MCF 10A (cell line): ENCODE measurements at places on chromosomes 13 and 19. TPM values are rescaled to one million over a fixed set of nuclear protein-coding genes. Genes with fewer than 3 reads are reported as not detected.

DNA sequence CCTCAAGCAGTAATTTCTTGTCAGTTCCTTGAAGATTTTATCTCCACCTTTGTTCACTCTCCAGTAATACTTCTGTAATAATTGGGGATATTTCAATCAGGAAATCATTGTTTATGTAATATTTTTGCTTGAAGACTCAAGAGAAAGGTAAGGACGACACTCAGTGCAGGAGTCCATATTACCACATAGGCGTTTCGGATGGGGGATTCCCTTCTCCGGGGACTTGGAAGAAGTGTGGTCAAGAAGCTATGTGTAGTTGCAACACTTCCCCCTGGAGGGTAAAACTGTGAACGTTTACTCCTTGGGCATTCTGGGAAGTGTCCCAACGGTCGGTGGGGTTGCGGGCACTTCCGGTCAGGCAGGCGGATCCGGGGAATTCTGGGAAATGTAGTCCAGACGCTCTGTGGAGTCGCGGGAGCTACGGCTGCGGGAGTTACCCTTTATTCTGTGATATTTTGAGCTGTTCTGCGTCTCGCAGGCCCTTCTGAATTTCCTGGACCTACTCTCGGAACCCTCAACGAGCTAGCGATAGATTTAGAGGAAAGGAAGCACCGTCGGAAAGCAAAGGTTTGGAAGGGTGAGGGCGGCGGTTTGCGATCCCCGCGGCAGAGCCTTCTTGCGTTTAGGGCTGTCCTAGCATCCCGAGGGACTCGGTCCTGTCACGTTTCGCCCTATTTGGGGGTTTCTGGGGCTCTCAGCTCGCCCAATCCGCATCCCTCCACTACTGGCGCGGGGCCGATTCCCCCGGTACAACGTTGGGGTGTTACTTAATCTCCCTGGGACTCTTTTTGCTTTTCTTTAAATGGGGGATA, at the start of gene ZNF221:
Gene ZNF221 (plus strand): TSS at position 395 of the 812 bp plus-strand sequence. CDS start 11,499 bp downstream, outside the sequence.
- H3K4me3 ChIP-seq, result peak within 1 kb of the TSS; percentile 96
- H3K27ac ChIP-seq, result peak within 1 kb of the TSS; percentile 91
- peak; percentile 97 for DNase-seq
- peaks cover 11% of the 10 kb centered on the region for H3K27me3 ChIP-seq
- H3K4me1 ChIP-seq, result no peaks in the 10 kb centered on the region
- H3K36me3 ChIP-seq, result peaks cover 12% of the 10 kb centered on the region

GRCh38 chr19:17220207-17220758, 5.1 kb downstream of the USE1 start:
- H3K4me3 ChIP-seq, result peak overlapping the region; percentile 12
- no peak overlapping the region for H3K27ac ChIP-seq
- no peaks in the 10 kb centered on the region for H3K4me1 ChIP-seq
- H3K27me3 ChIP-seq, result no peaks in the 10 kb centered on the region

CA11 gene
- total RNA-seq, result 2.6 and 2.9 TPM in 2 replicates

GRCh38 chr19:4866595-4867424, 657 bp downstream of the PLIN3 start:
- H3K27me3 ChIP-seq, result no peaks in the 10 kb centered on the region
- H3K27ac ChIP-seq, result peak overlapping the region; percentile 90
- peaks cover 37% of the 10 kb centered on the region for H3K36me3 ChIP-seq
- peak overlapping the region; percentile 80 for H3K4me3 ChIP-seq

MEIOSIN gene
- total RNA-seq, result not detected in 2 replicates

DNA sequence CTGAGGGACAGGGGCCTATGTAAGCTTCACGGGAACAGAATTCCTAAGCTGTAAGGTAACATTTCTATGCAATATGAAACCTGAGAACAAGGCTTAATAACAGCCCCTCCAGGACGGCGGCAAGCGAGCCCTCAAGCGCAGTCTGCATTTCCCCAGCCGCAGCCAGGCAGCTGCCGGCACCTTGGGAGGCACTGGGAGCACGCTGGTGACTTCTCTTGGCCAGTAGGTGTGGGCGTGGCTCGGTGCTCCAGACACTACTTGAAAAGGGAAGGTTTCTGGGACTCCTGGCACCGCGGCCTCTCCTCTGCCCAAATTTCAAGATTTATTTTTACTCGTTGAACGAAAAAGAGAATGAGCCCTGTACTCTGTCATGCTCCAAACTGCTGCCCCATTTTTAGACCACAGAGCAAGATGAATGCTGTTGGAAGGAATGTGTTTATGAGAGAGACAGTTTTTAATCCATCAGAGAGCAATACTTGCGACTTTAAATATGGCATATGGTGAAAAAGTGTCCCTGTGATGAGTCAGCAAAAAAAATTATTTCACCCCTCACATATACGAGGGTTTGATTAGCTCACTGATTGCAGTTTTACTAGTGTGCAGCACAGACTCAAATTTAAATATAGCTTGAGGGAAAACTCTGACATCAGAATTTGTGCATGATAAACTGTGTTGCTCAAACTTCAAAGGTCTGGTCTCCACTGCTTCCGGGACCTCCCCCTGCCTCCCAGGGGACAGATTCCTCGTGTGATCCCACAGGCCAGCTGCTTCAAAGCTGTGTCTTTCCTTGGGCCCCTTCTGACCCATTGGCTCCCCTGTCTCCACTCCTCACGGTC, 81.2 kb downstream of the COL4A2 start:
- H3K27ac ChIP-seq, result no peak overlapping the region
- H3K4me1 ChIP-seq, result peaks cover 7% of the 10 kb centered on the region
- H3K27me3 ChIP-seq, result no peaks in the 10 kb centered on the region
- no peaks in the 10 kb centered on the region for H3K36me3 ChIP-seq

- no peaks in the 10 kb centered on the region for H3K36me3 ChIP-seq
- no peak for DNase-seq
- no peaks in the 10 kb centered on the region for H3K4me1 ChIP-seq
- no peak overlapping the region for H3K27ac ChIP-seq
- H3K4me3 ChIP-seq, result no peak overlapping the region
These were observed 55.2 kb downstream of the ATP7B start for GRCh38 chr13:51955816-51956603.

ZNF536 gene
- total RNA-seq, result not detected in 2 replicates

- H3K4me1 ChIP-seq, result peaks cover 11% of the 10 kb centered on the region
- H3K4me3 ChIP-seq, result no peak overlapping the region
- no peaks in the 10 kb centered on the region for H3K27me3 ChIP-seq
- peaks cover 42% of the 10 kb centered on the region for H3K36me3 ChIP-seq
These were observed 10.9 kb downstream of the PRAM1 start for GRCh38 chr19:8491574-8491973.

KASH5 gene
- not detected in 2 replicates for total RNA-seq

DNA sequence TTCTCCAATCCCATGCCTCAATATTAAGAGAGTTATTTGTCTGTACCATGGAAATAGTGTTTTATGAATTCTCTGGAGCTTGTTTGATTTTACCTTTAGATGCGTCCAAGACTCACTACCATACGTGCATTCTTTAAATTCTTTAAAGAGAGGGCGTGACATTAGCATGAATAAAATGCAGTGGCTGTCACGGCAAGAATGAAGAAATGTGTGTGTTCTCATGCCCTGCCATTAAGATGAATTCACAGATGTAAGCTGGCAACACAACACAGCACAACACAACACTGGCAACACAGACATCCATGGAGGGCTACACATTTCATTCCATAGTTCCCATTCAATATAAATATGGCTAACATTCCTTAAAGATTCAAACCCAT, 213.4 kb downstream of the ENOX1 start:
- no peaks in the 10 kb centered on the region for H3K36me3 ChIP-seq
- H3K4me1 ChIP-seq, result peaks cover 25% of the 10 kb centered on the region
- DNase-seq, result peak; percentile 18
- no peak overlapping the region for H3K4me3 ChIP-seq

FGF21 gene
- 0.49 and 0.93 TPM in 2 replicates for total RNA-seq

DNA sequence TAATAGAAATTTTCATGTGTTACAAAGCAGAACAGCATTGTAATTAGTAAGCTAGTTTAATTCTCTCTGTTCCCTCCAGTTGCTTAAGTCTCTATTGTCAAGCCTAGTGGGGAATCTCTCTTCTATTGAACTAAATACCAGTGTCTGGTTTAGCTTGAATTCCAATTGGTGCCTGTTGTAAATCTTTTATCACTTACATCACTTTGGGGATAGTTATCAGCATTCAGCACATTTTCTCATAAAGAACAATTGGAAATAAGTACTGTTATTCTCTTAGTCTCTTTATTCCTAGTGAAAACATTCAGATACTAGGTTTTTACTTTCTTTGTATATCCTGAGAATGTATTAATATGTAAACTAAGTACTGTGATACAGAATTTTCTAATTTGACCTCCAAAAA, 25.2 kb downstream of the IPO5 start:
- H3K27ac ChIP-seq, result peak overlapping the region; percentile 66
- peak overlapping the region; percentile 91 for H3K4me3 ChIP-seq
- peak; percentile 9 for DNase-seq
- H3K4me1 ChIP-seq, result peaks cover 11% of the 10 kb centered on the region
- H3K27me3 ChIP-seq, result no peaks in the 10 kb centered on the region

CARS2 gene
- 104 and 121 TPM in 2 replicates for total RNA-seq

ZIK1 gene
- not detected in 2 replicates for total RNA-seq
